ENCODE measurements at places on chromosomes 2 and 18. TPM values are rescaled to one million over a fixed set of nuclear protein-coding genes. Genes with fewer than 3 reads are reported as not detected.

GRCh38 chr18:67766930-67767329 is 250.4 kb upstream of the DSEL start:
- no peak for ATAC-seq

DNA sequence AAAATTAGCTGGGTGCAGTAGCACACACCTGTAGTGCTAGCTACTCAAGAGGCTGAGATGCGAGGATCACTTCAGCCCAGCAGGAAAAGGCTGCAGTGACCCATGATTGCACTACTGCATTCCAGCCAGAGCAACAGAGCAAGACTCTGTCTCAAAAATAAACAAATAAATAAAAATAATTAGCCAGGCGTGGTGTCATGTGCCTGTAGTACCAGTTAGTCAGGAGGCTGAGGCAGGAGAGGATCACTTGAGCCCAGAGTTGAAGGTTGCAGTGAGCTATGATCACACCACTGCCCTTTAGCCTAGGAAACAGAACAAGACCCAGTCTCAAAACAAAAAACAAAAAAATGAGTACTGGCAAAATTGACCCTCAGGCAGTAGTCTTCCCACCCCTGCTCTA is 61.9 kb upstream of the PPP1CB start:
- ATAC-seq: peak; percentile 30

DNA sequence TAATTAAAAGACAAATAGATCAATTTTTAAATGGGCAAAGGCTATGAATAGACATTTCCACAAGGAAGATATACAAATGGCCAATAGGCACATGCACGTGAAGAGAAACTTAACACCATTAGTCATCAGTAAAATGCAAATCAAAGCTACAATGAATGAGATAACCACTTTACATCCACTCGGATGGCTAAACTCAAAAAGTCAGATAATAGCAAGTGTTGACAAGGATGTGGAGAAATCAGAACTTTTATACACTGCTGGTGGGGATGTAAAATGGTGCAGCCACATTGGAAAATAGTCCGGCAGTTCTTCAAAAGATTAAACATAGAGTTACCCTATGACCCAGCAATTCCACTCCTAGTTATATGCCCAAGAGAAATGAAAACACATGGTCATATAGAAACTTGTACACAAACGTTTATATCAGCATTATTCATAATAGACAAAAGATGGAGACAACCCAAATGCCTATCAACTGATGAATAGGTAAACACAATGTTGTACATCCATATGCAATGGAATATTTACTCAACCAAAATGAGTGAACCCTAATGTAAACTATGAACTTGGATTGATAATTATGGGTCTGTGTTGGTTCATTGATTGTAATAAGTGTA is 51.1 kb downstream of the SMAD7 start:
- ATAC-seq: no peak

GRCh38 chr2:240467149-240467642 is 31.7 kb downstream of the GPC1 start:
- ATAC-seq: no peak

GRCh38 chr2:37885329-37885993 is 39.6 kb upstream of the RMDN2 start:
- ATAC-seq: no peak

CHRNG gene
- not detected for total RNA-seq

EPB41L5 gene
- total RNA-seq: 16.8 TPM

FNDC4 gene
- total RNA-seq: 8.5 TPM

DNA sequence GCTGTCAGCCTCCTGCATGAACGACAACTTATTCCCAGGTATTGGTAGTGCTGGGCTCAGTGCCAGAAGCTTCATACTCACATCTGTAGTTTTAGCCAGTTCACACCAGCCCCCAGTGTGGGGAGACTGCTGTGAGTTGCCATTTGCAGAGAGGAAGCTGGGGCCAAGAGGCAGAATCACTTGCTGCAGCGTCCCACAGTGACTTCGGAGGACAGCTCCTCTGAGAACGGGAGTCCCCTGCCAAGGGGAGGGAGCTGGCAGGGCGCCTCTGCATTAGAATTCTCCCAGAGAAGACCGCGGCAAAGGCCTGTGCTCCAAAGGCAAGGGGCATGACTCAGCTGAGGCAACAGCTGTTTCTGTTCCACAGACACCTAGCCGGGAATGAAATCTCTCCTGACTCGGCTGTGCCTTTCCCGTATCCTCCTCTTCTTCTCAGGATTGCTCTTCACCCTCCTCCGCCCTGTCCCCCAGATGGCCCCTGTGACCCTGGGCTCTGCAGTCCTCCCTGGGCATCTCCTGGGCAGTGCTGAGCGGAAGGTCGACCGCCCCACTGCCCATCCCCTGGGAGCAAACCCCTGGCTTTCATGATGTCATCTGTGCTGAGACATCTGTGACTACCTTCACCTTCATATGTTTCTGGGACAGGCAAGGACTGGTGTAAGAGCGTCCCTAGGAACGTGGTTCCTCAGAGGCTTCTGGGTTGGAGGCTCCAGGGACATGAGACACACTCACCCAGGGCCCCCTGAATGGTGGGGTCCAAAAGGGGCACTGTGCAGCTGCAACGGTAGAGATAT is 18.0 kb downstream of the MAL start:
- peak; percentile 72 for ATAC-seq

DNA sequence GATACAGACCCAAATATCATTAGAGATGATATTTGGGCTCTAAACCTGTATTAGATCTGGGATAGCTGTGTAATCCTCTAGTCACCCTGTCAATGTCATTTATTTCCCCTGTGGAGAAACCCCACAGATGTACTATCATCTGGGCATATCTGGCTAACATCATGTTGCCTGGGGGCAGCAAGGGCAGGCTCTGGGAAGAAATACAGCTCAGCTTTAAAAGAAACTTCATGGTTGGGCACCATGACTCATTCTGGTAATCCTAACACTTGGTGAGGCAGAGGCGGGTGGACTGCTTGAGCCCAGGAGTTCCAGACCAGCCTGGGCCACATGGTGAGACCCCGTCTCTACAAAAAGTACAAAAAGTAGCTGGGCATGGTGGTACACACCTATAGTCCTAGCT is 282.5 kb downstream of the SLC8A1 start:
- no peak for ATAC-seq

- no peak for ATAC-seq
Observed at GRCh38 chr18:79191956-79192355, 122.8 kb downstream of the ATP9B start.

BMP10 gene
- total RNA-seq: not detected

- no peak for ATAC-seq
Observed at GRCh38 chr2:24403168-24403831, 43.0 kb upstream of the ITSN2 start.

DNA sequence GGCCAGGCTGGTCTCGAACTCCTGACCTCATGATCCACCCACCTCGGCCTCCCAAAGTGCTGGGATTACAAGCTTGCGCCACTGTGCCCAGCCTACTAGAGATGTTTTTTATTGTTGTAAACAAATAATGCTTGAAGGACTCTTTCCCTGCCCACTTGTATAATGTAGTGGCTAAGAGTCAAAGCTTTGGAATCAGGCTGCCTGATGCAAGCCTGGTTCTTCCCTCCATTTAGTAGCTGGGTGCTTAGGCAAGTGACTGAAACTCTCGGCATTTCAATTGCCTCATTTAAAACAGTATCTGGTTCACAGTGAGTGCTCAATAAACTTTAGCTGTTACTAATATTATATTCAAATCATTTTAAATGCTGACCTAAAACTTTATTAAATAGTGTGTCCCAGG is 264.0 kb upstream of the FBXO11 start:
- no peak for ATAC-seq

GDF7 gene
- total RNA-seq: 0.32 TPM

NOSTRIN gene
- total RNA-seq: 3.6 TPM

- ATAC-seq: no peak
Observed at GRCh38 chr2:45777996-45778719, 126.7 kb downstream of the PRKCE start.

GRCh38 chr2:71609441-71609840 is 156.1 kb downstream of the DYSF start:
- no peak for ATAC-seq

GRCh38 chr18:475202-476031 is 25.1 kb downstream of the COLEC12 start:
- ATAC-seq: no peak

DNA sequence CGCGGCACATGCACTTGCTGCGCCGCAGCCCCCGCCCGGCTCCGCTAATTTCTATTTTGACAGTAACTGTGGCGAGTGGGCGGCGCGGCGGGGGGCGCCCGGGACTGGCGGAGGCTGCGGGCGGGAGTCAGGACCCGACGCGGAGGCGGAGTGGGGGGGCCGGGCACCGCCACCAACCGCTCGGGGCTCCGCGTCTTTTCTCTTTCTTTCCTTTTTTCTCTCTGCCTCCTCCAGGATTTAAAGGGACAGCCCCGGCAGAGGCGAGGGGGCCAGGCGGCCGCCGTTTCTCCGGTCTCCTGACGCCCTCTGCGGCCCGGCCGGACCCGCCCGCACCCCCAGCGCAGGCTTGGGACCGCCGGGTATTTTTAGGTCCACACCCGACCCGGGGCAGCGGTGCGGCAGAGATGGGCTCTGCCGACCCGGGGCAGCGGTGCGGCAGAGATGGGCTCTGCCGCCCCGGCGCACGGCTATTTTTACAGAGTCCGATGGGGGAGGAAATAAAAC is 460 bp upstream of the ZBTB7C start:
- peak; percentile 14 for ATAC-seq

DNA sequence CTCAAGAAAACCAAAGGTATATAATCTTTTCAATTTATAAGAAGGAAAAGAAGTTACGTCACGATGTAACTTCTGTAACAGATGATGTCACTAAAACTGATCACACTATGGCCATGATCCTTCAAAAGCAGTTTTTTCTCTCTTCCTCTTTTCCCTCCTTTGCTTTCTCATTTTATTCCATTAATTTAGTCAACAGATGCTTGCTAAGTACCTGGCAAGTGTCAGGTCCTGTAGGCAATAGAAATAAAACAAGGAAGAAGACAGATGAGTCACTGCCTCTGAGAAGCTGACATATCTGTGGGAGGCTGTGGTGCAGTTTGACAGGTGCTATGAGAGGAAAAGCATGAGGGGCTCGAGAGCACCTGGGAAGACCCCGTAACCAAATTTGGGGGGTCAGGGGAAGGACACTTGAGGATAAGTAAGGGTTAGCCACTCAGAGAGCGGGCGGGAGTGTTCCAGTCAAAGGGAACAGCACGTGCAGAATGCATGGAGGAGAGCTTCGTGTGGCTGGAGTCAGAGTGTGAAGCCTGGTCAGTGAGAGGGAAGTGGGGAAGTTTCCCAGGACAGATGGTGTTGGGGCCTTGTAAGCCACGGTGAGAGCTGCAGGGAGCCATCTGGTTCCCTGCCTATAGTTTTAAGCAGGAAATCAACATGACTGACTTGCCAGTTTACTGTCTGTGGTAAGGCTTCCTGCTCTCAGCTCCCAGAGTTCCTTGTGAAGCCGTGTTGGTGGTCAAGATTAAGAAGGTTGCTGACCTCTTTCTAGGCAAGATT is 198.8 kb upstream of the FOSL2 start:
- peak; percentile 84 for ATAC-seq

DNA sequence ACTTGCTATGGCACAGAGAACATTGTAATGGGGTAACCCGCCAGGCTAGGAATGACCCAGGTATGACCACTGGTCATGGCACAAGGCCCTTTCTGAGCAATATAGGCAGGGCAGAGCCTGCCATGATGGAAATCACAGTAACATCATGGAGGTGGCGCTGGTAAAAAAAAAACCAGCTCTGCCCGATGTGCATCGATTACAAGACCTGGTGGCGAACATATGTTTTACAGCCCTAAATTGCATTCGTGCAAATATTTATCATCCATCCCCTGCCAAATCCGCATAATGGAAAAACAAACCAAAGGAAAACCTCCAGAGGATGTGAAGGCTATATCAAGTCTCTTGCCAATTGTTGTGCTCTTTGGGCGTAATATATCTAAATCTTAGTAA is 60.6 kb downstream of the SEMA4F start:
- ATAC-seq: no peak

DNA sequence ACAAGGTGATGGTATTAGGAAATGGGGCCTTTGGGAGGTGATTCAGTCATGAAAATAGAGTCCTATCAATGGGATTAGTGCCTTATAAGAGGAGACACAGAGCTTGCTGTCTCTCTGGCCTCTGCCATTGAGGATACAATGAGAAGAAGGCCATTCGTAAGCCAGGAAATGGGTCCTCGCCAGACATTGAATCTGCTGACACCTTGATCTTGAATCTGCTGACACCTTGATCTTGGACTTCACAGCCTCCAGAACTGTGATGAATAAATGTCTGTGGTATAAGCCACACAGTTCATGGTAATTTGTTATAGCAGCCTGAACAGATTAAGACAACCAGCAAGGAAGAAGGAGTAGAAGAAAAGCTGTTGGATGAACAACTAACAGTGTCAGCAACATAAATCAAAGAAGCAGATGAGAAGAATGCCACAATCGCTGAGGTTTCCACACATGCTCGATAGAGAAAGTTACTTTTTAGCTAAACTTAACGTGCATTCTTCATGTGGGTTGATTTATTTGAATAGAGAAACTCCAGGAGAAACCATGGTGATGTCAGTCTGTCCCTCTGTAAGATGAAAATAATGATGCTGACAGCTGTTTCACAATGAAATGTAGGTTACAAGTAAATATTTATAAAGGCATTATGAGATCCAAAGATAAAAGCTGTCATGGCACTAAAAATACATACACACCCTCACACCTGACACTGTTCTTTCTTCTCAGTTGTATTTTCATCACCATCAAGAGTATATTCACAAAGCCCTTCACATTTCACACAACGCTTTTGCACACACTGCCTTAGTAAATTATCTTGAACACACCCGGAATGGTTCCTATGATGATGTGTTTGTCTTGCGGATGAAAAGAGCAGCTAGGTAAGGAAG is 153.7 kb upstream of the NCK2 start:
- no peak for ATAC-seq

- peak; percentile 12 for ATAC-seq
Observed at GRCh38 chr2:85503851-85504777, 34.9 kb upstream of the MAT2A start.

HOXD12 gene
- total RNA-seq: not detected

TCF4 gene
- 25.1 TPM for total RNA-seq

DNA sequence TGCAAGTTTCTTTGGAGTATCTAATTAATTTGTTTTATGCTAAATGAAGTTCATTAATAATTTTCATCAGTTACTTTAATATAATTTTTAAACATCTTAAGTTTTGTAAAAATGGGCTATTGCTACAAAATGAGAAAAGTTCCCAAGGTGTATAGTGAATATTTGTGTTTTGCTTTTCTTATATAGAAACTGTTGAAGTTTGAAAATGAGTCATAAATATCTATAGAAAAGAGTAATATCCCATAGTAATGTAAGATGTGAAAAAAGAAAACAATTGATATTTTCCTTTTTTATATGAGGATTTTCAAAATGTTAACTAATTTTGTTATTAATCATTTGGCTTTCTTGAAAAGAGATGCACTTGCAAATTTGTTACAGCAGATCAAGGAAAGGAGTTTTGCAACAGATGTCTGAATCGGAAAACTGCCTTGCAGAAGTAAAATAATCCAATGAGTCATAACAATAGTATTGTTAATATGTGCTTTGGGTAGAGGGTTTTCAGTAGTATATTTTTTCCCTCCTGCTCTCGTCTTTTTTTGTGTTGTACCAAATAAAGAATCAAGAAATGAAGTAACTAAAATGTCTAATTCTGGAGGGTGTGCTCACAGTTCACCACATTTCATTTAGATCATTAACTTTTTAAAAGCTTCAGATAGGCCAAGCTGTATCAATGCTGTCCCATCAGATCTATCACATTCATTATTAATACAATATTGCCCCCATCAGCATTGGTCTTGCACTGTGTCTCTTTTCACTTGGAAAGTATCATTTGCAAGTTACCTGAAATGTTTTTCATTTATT is 15.5 kb downstream of the DUSP19 start:
- no peak for ATAC-seq
